ENCODE measurements at places on chromosomes 2 and 18.

- no peaks in the 10 kb centered on the region for H3K36me3 ChIP-seq
- peaks cover 27% of the 10 kb centered on the region for H3K4me1 ChIP-seq
- H3K4me3 ChIP-seq = no peak overlapping the region
- H3K27ac ChIP-seq = no peak overlapping the region
- no peaks in the 10 kb centered on the region for H3K27me3 ChIP-seq
- DNase-seq = no peak
Observed at GRCh38 chr2:122083256-122084048, 328.0 kb downstream of the TSN start.

GRCh38 chr2:12469141-12469561 is 247.6 kb upstream of the TRIB2 start:
- no peak for DNase-seq
- H3K36me3 ChIP-seq = no peaks in the 10 kb centered on the region
- no peaks in the 10 kb centered on the region for H3K27me3 ChIP-seq
- H3K4me1 ChIP-seq = no peaks in the 10 kb centered on the region

DNA sequence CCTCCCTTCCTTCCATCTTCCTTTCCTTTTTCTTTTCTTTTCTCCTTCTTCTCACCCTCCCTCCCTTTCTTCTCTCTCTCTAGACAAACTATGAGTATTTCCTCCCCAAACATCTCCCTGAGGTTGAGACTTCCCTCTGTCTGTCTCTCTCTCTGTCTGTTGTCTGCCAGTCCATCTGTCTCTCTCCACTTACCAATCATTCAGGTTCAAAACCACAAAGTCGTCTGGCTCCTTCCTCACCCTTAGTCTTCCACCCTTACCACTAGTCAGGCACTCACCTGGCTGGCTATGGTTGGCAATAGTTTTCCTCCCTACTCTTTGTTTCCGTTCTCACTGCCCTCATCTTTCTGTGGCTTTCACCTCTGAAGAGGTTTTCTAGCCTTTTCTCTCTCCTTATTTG is 12.9 kb downstream of the CCL20 start:
- H3K4me3 ChIP-seq = no peak overlapping the region
- H3K4me1 ChIP-seq = no peaks in the 10 kb centered on the region
- H3K36me3 ChIP-seq = no peaks in the 10 kb centered on the region
- DNase-seq = no peak
- no peak overlapping the region for H3K27ac ChIP-seq

- no peaks in the 10 kb centered on the region for H3K4me1 ChIP-seq
- H3K27me3 ChIP-seq = no peaks in the 10 kb centered on the region
- DNase-seq = no peak
- no peak overlapping the region for H3K27ac ChIP-seq
- no peak overlapping the region for H3K4me3 ChIP-seq
Observed at GRCh38 chr2:77813599-77813998, 291.4 kb upstream of the LRRTM4 start.

- H3K4me3 ChIP-seq = no peak overlapping the region
- no peak for DNase-seq
- H3K4me1 ChIP-seq = no peaks in the 10 kb centered on the region
- no peaks in the 10 kb centered on the region for H3K36me3 ChIP-seq
- H3K27me3 ChIP-seq = no peaks in the 10 kb centered on the region
- H3K27ac ChIP-seq = no peak overlapping the region
Observed at GRCh38 chr2:127681288-127681804, 6.0 kb upstream of the LIMS2 start.

GRCh38 chr2:1553671-1554295 is 140.5 kb downstream of the TPO start:
- no peaks in the 10 kb centered on the region for H3K4me1 ChIP-seq
- DNase-seq = no peak
- no peak overlapping the region for H3K27ac ChIP-seq

DNA sequence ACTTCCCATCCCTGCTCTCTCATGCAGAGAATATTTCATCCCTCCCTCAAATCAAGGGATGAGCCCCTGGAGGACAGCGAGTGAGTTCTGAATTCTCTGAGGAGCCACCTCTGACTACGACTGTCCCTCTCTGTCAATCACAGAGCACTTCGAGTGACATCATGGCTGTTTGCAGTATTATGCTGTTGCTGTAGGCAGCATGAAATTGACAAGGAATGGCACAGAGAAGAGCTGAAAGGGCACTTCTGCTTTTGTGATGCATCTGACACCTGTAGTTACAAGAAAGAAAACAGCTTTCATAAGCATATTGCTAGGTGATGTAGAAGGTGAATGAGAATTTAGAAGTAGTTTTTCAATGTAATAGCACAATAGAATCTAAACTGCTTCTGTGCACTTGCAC is 166.9 kb downstream of the ARHGAP15 start:
- no peaks in the 10 kb centered on the region for H3K36me3 ChIP-seq
- no peaks in the 10 kb centered on the region for H3K27me3 ChIP-seq
- H3K4me1 ChIP-seq = peaks cover 5% of the 10 kb centered on the region
- H3K4me3 ChIP-seq = no peak overlapping the region

DNA sequence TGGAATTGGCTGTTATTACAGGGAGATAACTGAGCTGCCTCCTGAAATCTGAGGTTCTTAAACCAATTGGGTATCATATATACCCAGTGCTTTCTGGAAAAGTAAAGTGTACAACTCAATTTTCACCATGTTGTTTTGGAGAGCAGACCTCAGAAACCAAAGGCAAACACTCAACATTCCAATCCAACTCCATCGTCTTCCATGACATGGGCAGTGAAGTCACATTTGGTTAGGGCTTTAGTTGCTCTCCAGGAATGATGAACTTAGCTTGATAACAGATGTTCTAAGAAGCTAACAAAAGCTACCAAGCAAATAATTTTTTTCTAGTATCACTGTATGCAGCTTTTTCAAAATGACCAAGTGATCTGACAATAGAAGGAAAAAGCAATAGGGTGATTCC is 107.0 kb upstream of the SLC35G4 start:
- no peaks in the 10 kb centered on the region for H3K27me3 ChIP-seq
- no peaks in the 10 kb centered on the region for H3K36me3 ChIP-seq
- H3K4me1 ChIP-seq = no peaks in the 10 kb centered on the region
- no peak overlapping the region for H3K27ac ChIP-seq

DNA sequence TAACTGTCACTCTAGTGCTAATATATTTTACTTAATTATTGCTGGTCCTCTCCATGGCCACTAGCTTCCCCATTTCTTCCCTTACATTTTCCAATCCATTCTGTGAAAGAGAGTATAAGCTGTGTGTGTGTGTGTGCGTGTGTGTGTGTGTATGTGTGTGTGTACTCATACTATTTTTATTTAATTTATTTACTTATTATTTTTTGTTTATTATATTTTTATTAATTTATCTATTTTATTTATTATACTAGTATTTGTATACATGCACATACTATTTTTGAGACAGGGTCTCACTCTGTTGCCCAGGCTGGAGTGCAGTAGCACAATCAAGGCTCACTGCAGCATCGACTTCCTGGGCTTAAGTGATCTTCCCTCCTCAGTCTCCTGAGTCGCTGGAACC is 59.6 kb downstream of the IKZF2 start:
- H3K27me3 ChIP-seq = no peaks in the 10 kb centered on the region
- H3K4me3 ChIP-seq = no peak overlapping the region
- no peaks in the 10 kb centered on the region for H3K4me1 ChIP-seq

DNA sequence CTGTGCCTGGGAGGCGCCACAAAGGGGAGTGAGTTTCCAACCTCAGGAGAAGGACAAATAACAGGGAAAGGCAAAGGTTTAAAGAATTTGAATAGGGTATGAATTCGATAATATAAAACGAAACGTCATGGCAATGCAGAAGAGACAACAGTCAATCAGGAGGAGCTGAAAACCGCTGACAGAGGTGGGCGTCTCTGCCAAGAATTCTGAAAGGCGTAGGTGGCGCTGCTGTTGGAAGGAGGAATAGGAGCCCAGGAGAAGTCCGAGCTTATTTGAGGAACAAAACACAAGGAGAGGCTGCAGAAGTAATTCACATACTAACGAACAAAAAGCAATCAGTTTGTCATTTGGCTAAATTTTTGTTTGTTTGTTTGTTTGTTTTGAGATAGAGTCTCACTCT is 485.8 kb upstream of the POU3F3 start:
- H3K36me3 ChIP-seq = no peaks in the 10 kb centered on the region
- no peak overlapping the region for H3K27ac ChIP-seq
- H3K4me3 ChIP-seq = no peak overlapping the region

- H3K4me1 ChIP-seq = no peaks in the 10 kb centered on the region
- DNase-seq = no peak
- H3K4me3 ChIP-seq = no peak overlapping the region
- H3K36me3 ChIP-seq = peaks cover 42% of the 10 kb centered on the region
- H3K27me3 ChIP-seq = no peaks in the 10 kb centered on the region
Observed at GRCh38 chr2:222606306-222606705, 49.6 kb downstream of the FARSB start.

GRCh38 chr2:173151671-173152401 is 76.2 kb downstream of the MAP3K20 start:
- H3K4me3 ChIP-seq = no peak overlapping the region
- DNase-seq = no peak
- H3K27me3 ChIP-seq = no peaks in the 10 kb centered on the region
- no peak overlapping the region for H3K27ac ChIP-seq
- H3K36me3 ChIP-seq = no peaks in the 10 kb centered on the region

- no peaks in the 10 kb centered on the region for H3K27me3 ChIP-seq
- no peaks in the 10 kb centered on the region for H3K36me3 ChIP-seq
- no peak overlapping the region for H3K4me3 ChIP-seq
- H3K27ac ChIP-seq = no peak overlapping the region
Observed at GRCh38 chr2:132668987-132669907, 758 bp downstream of the LYPD1 start.

GRCh38 chr18:46155641-46156051 is 51.5 kb downstream of the HAUS1 start:
- no peak overlapping the region for H3K27ac ChIP-seq
- H3K36me3 ChIP-seq = no peaks in the 10 kb centered on the region
- no peaks in the 10 kb centered on the region for H3K27me3 ChIP-seq
- DNase-seq = no peak
- no peak overlapping the region for H3K4me3 ChIP-seq

DNA sequence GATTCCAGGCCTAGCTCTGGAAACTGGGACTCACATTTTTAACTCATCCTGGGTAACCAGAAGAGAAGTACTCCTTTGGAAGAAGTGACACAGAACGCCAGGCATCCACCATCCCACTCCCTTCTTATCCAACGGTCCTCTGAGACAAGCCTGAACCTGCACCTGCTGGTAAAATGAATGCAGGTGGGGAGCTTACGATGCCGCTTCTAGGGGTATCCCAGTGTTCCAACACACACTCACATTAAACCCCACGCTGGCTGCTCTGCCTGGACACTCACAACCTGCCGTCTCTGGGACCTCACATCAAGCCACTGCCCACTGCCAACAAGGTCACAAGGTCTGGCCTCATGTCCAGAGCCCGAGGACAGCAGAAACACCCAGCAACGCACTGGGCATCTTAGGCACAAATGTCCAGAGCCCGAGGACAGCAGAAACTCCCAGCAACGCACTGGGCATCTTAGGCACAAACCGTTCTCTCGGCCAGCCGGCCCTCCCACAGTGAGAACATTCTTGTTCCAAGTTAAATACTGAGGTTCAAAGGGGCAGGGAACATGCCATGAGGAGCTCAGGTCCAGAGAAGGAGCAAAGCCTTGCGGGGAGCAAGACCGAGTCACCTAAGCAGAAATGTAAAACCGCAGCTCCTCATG is 9.9 kb downstream of the SLC66A2 start:
- H3K27ac ChIP-seq = no peak overlapping the region
- peaks cover 58% of the 10 kb centered on the region for H3K36me3 ChIP-seq
- H3K27me3 ChIP-seq = no peaks in the 10 kb centered on the region
- H3K4me1 ChIP-seq = peaks cover 13% of the 10 kb centered on the region
- no peak overlapping the region for H3K4me3 ChIP-seq

- no peak overlapping the region for H3K4me3 ChIP-seq
- no peak overlapping the region for H3K27ac ChIP-seq
- H3K27me3 ChIP-seq = no peaks in the 10 kb centered on the region
- DNase-seq = peak; percentile 82
- H3K36me3 ChIP-seq = no peaks in the 10 kb centered on the region
- H3K4me1 ChIP-seq = peaks cover 5% of the 10 kb centered on the region
Observed at GRCh38 chr18:25896178-25896780, 194.1 kb downstream of the SS18 start.

- H3K27ac ChIP-seq = no peak overlapping the region
- H3K36me3 ChIP-seq = no peaks in the 10 kb centered on the region
- no peaks in the 10 kb centered on the region for H3K27me3 ChIP-seq
Observed at GRCh38 chr2:187581125-187581896, 27.1 kb upstream of the TFPI start.

GRCh38 chr2:219155054-219155644 is 5.5 kb downstream of the NHEJ1 start:
- H3K27ac ChIP-seq = no peak overlapping the region
- peaks cover 8% of the 10 kb centered on the region for H3K4me1 ChIP-seq
- peaks cover 4% of the 10 kb centered on the region for H3K36me3 ChIP-seq
- no peaks in the 10 kb centered on the region for H3K27me3 ChIP-seq

GRCh38 chr2:64766841-64767669 is 113.3 kb upstream of the SERTAD2 start:
- peak; percentile 82 for DNase-seq
- H3K27ac ChIP-seq = peak overlapping the region; percentile 72
- no peaks in the 10 kb centered on the region for H3K36me3 ChIP-seq
- H3K4me3 ChIP-seq = peak overlapping the region; percentile 66
- H3K27me3 ChIP-seq = no peaks in the 10 kb centered on the region
- H3K4me1 ChIP-seq = peaks cover 64% of the 10 kb centered on the region

DNA sequence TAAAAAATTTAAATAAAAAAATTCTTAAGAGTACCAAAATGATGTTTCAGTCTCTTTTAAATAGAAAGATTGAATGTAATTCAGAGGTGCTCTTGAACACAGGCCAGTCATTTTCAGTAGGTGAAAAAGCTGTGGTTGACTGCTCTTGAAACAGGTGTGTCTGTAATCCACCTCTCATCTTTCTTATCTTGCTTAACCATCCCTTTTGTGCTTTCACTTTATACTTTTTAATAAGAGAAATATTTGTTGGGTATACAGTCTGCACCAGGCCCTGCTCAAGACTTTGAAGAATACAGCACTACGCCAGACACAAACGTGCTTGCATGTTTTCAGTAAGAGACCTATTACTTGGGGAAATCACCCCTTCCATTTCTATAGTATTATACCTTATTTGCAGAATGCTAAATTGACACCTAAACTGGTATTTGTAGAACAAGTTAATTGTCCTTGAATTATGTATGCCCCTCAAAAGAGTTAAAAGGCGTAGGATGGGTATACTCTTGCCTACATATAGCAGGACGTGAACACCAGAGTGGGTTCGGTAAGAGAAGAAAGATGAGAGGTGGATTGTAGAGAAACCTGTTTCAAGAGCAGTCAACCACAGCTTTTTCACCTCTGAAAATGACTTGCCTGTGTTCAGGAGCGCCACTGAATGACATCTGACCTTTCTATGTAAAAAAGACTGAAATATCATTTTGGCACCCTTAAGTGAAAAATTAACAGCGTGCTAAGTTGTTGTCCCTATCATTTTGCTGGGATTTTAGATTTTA is 4.0 kb upstream of the RTN4 start:
- no peaks in the 10 kb centered on the region for H3K36me3 ChIP-seq
- no peak overlapping the region for H3K4me3 ChIP-seq
- peaks cover 34% of the 10 kb centered on the region for H3K4me1 ChIP-seq

DNA sequence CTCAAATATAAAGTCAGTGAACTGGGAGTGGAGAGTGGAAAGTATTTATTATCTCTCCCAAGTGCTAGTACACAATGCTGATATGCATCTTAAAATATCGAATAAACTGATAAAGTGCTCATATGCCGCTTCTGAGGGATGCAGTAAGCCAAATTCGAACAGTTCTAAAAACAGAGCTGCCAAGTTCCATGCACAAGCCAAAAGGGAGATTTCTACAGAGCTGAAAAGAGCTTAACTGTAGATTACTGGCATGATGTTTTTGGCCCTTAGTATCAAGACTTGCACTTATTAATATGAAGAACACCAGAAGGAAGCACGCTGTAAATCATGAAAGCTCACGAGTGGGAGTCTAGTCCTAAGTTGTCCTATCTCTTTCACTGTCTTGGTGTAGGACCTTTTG is 7.9 kb downstream of the TMEFF2 start:
- H3K4me3 ChIP-seq = no peak overlapping the region
- no peak for DNase-seq
- H3K27ac ChIP-seq = no peak overlapping the region
- H3K27me3 ChIP-seq = no peaks in the 10 kb centered on the region
